Activated T-cell treated with anti-CD3 and anti-CD28 coated beads, Interleukin-2, amount 50 U/mL, for 24 hours (primary cell): ENCODE measurements at places on chromosomes 4 and X.

- H3K4me3 ChIP-seq = no peak overlapping the region
- peaks cover 45% of the 10 kb centered on the region for H3K27me3 ChIP-seq
- H3K36me3 ChIP-seq = no peaks in the 10 kb centered on the region
- no peak for DNase-seq
- H3K4me1 ChIP-seq = peaks cover 11% of the 10 kb centered on the region
Measured at GRCh38 chr4:997375-998071, 4.3 kb upstream of the SLC26A1 start.

GRCh38 chr4:110154582-110154981, 43.8 kb downstream of the ELOVL6 start:
- no peak overlapping the region for H3K27ac ChIP-seq
- H3K4me3 ChIP-seq = no peak overlapping the region
- H3K27me3 ChIP-seq = no peaks in the 10 kb centered on the region

DNA sequence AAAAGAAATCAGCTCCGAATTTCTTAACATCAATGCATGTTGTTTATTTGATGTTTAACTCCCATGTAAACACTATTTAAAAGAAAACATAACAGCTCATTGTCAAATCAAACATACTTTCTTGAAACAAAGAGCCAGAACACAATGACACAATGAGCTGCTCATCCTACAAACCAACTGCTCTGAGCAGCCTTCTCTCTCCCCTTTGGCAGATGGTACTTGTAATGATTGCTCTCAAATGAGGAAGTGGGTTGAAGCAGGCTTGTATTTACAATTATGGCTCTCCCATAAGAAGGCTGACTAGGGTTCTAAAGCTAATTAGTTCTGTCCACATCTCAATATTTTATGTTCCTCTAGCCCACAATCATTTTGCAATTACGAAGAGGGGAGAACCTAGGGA, 637.8 kb upstream of the ADGRL3 start:
- DNase-seq = no peak
- no peak overlapping the region for H3K4me3 ChIP-seq
- H3K36me3 ChIP-seq = no peaks in the 10 kb centered on the region
- H3K27ac ChIP-seq = no peak overlapping the region

DNA sequence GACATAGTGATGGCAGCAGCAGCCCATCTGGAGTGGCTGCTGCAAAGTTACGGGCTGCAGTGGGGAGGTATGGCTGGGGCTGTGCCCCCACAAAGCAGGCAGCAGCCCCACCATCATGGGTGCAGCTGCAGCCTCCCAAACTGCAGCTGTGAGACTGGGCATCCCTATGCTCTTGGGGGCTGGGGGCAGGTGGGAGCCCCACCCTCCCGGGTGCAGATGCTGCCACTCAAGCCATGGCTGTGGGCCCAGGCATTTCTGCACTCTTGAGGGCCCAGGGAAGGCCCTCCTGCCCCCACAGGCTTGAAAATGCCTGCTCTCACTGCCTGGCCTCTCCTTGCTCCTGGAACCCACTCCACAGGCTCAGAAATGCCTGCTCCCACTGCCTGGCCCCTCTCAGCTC, 389.4 kb downstream of the TEX13C start:
- H3K27ac ChIP-seq = no peak overlapping the region
- H3K4me3 ChIP-seq = no peak overlapping the region

GRCh38 chr4:73021634-73022033, 47.9 kb downstream of the COX18 start:
- no peak overlapping the region for H3K27ac ChIP-seq
- DNase-seq = no peak
- H3K4me3 ChIP-seq = no peak overlapping the region
- no peaks in the 10 kb centered on the region for H3K36me3 ChIP-seq
- H3K27me3 ChIP-seq = peaks cover 7% of the 10 kb centered on the region

DNA sequence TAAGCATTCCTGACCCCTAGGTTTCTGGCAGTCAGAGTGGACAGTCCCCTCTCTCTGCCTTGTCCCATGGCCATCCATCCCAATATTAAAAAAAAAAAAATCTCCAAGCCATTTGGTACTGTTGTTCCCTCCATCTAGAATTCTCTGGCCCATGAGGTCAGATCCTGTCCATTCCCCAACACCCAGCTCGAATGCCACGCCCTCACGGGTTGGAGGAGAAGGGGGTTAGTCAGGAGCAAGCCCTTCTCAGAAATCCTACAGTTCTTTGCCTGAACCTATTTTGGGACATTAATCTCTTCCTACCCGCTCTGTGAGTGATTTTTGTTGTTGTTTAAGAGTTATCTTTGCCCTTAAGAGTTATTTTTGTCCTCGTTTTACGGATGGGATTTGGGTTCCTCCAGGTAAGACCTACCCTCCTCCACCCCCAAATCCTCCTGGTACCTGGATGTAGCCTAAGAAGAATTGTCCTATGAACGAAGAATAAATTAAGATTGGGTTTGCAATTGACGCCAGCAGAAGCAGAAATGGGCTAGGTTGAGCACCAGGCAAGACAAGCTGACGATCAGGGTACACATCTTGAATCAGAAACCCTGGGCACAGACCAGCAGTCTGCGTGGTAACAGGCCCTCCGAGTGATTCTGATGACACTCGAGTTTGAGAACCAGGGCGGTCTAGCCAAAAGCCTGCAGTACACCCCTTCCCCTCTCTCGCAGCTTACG, 977 bp downstream of the RNF175 start:
- H3K27me3 ChIP-seq = peaks cover 39% of the 10 kb centered on the region
- DNase-seq = no peak
- H3K36me3 ChIP-seq = no peaks in the 10 kb centered on the region
- H3K27ac ChIP-seq = peak overlapping the region; percentile 56
- peak overlapping the region; percentile 51 for H3K4me3 ChIP-seq

DNA sequence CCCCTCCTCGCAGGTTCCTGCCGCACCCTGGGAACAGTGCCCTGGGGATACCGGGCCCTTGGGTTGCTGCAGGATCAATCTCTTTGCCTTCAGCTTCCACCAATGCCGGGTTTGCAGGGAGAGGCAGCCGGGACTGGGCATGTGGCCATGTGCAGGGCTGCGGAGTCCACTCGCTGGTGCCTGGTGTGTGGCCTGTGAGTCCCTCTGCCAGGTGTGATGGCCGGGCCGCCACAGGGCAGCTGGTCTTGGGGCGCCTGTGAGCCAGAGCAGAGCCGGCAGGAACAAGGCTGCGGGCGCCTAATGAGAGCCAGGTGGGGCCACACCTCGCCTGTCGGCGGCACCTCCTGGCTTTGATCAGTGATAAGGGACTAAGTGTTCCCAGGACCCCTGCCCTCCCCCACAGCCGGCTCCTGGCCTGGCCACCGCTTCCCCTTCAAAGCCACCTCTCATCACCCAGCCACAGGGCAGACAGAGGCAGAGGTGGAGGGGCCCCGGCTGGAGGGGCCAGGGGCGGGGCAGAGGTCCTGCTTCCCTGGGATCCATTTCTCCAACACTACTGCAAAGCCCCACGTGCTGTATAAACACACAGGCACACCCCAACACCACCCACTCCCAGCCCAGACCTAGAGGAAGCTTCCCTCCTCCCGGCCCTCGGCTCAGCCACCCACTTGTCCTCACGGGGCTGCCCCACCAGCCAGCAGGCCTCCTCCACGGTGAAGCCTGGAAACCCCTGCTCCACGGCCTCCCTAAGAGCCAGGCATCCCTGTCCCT, 132.7 kb downstream of the CPZ start:
- H3K4me1 ChIP-seq = no peaks in the 10 kb centered on the region
- no peak overlapping the region for H3K4me3 ChIP-seq
- DNase-seq = peak; percentile 15
- no peaks in the 10 kb centered on the region for H3K36me3 ChIP-seq
- H3K27ac ChIP-seq = no peak overlapping the region

DNA sequence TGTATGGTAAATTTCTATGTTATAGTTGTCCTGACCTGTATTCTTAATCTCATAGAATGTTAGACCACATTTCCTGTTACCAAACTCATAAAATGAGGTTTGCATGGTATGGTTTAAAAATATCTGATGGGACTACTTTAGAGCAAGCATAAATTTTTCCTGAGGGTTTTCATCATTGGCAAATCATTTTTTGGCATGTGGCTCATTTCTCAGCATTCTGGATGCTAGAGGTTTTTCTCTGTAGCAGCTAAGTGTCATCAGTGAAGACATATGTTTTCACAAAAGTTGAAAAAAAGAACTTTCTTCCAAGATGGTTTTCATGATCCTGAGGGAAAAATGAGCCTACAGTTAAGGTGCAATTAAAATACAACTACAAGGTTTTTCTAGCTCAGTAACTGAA, 503.5 kb upstream of the FAM47C start:
- H3K4me3 ChIP-seq = no peak overlapping the region
- no peaks in the 10 kb centered on the region for H3K36me3 ChIP-seq
- peaks cover 12% of the 10 kb centered on the region for H3K27me3 ChIP-seq

DNA sequence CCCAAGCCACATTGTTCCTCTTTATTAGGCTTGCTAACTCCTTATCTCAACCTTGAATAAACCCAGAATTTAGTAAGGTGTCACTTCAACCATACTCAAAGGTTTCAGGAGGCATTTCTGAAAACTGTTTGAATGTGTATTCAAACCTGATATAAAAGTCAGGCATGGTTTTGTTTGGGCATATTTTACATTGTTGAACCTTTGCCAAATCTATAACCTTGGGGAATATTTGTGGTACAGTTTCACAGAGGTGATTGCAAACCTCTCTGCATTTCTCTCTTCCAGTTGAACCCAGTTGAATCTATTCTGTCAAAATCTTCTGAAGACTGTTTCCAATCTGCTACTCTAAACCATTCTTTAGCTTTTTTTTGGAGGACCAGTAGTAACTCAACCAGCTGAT, 409.0 kb downstream of the TECRL start:
- H3K27me3 ChIP-seq = no peaks in the 10 kb centered on the region
- no peaks in the 10 kb centered on the region for H3K4me1 ChIP-seq
- no peaks in the 10 kb centered on the region for H3K36me3 ChIP-seq
- no peak for DNase-seq

DNA sequence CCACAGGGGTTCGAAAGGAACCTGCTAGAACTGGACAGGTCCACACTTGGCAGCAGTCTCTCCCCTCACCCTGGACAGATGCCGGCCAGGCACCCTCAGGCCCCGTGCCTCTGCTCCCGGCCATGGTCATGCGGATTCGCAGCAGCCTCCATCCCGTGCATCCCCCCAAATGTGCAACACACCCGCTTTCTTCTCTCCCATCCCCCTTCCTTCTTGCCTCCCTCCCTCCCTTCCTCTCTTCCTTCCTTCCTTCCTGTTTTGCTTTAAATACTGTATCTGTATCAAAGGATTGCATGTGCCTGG, 35.0 kb upstream of the HMX1 start:
- no peaks in the 10 kb centered on the region for H3K4me1 ChIP-seq
- no peak overlapping the region for H3K27ac ChIP-seq
- H3K4me3 ChIP-seq = no peak overlapping the region
- peak; percentile 1 for DNase-seq

GRCh38 chr4:6019316-6020263, 1.4 kb upstream of the C4orf50 start:
- DNase-seq = no peak
- no peak overlapping the region for H3K4me3 ChIP-seq
- no peaks in the 10 kb centered on the region for H3K4me1 ChIP-seq
- H3K36me3 ChIP-seq = no peaks in the 10 kb centered on the region
- H3K27me3 ChIP-seq = peaks cover 20% of the 10 kb centered on the region

- peaks cover 7% of the 10 kb centered on the region for H3K27me3 ChIP-seq
- H3K4me1 ChIP-seq = peaks cover 15% of the 10 kb centered on the region
- DNase-seq = no peak
- H3K4me3 ChIP-seq = no peak overlapping the region
- no peaks in the 10 kb centered on the region for H3K36me3 ChIP-seq
Measured at GRCh38 chr4:68267433-68267944, 22.0 kb upstream of the TMPRSS11B start.

GRCh38 chr4:142386856-142387255, 459.2 kb downstream of the INPP4B start:
- DNase-seq = no peak
- H3K27me3 ChIP-seq = no peaks in the 10 kb centered on the region
- H3K27ac ChIP-seq = peak overlapping the region; percentile 84
- peaks cover 81% of the 10 kb centered on the region for H3K4me1 ChIP-seq
- peaks cover 89% of the 10 kb centered on the region for H3K36me3 ChIP-seq

- no peaks in the 10 kb centered on the region for H3K4me1 ChIP-seq
- no peak overlapping the region for H3K4me3 ChIP-seq
- H3K36me3 ChIP-seq = no peaks in the 10 kb centered on the region
Measured at GRCh38 chr4:179671609-179672008, 2229.4 kb upstream of the AGA start.

GRCh38 chrX:154430479-154430878, 2.0 kb downstream of the ATP6AP1 start:
- peaks cover 14% of the 10 kb centered on the region for H3K27me3 ChIP-seq
- H3K27ac ChIP-seq = peak overlapping the region; percentile 51
- no peak for DNase-seq
- peaks cover 35% of the 10 kb centered on the region for H3K36me3 ChIP-seq

DNA sequence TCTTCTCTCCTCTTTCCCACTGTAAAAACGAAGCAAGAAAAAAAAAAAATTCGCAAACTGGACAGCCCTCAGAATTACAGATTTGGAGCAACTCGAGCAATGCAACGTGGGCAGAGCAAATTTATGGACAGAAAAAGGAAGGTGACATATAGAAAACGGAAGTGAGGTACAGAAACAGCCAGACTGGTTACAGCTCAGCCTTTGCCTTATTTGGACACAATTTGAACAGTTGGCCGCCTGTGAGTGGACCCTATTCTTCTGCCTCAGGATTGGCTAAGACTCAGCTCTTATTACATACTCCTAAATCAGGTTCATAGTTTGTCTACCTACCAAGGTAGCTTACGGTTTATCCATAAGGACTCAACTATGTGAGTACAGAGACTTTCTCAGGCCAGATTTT, 98.8 kb downstream of the SOWAHB start:
- no peaks in the 10 kb centered on the region for H3K4me1 ChIP-seq
- H3K36me3 ChIP-seq = no peaks in the 10 kb centered on the region
- DNase-seq = no peak
- H3K4me3 ChIP-seq = no peak overlapping the region
- no peak overlapping the region for H3K27ac ChIP-seq

DNA sequence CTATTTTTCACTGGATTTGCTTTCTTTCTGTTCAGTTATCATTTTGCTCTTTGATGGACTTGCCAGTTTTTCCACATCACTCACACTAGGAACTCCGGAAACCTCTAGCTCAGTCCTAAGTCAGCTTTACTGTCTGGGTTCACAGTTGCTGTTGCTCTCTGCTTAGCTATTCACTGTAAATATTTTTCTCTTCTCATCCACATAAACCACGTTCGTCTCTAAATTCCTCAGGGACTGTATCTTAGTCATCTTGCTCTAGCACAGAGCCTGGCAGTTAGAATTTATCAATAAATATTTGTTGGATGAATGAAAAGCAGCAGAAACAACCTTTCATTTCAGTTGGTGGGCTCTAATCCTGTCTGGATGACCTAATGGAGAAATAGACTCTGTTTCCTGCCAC, 119.4 kb upstream of the DMD start:
- no peaks in the 10 kb centered on the region for H3K4me1 ChIP-seq
- DNase-seq = no peak

GRCh38 chrX:20442597-20442996, 175.9 kb upstream of the RPS6KA3 start:
- no peak overlapping the region for H3K27ac ChIP-seq
- H3K4me1 ChIP-seq = peaks cover 62% of the 10 kb centered on the region
- H3K27me3 ChIP-seq = peaks cover 9% of the 10 kb centered on the region
- no peaks in the 10 kb centered on the region for H3K36me3 ChIP-seq
- peak; percentile 85 for DNase-seq

- no peaks in the 10 kb centered on the region for H3K4me1 ChIP-seq
- no peak for DNase-seq
- H3K27ac ChIP-seq = no peak overlapping the region
Measured at GRCh38 chr4:99205153-99205979, 13.7 kb downstream of the ADH6 start.
